ENCODE measurements at places on chromosomes 4 and X.

DNA sequence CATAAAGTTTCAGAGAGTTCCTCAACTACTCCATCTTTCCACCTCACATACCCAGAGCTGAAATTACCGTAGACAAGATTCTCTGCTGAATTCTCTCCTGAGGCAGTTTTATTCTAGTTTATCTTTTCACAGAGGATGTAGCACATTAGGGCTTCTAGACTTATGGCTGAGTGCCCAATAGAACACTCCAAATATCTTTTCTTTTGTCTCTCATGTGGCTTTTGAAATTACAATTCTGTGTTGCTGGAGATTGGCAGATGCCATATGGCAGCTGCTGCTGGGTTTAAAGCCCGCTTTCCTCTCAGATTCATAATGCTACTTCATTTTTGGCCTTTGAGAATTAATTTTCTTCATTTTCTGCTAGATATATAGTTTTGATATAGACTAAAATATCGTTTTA is 107.6 kb upstream of the BANK1 start:
- DNase-seq = no peak

DNA sequence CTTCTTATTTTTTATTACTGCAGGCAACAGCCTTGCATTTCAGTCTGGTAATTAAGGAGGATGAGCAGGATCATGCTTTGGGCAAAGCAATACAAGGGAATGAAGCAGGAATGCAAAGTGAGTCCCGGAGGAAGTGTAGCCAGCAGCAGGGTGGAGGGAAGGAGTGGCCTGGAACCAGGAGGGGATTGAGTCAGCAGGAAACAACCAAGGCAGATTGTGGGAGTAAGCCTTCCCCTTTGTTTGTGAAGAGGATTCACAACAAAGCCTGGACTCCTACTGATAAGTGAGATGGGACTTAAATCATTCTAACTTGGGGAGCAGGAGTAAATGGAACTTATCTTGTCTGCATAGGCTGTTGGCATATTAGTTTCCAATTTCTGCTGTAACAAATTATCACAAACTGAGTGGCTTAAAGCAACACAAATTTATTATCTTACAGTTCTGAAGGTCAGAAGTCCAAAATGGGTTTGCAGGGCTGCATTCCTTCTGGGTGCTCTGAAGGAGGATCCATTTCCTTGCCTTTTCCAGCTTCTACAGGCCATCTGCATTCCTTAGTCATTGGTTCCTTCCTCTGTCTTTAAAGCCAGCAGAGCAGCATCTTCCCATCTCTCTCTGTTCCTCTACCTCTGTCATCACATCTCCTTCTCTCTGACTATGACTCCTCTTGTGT is 93.2 kb upstream of the AP1S2 start:
- peak; percentile 75 for DNase-seq

- no peak for DNase-seq
These were observed 25.5 kb downstream of the MOB1B start for GRCh38 chr4:70927502-70928137.

DNA sequence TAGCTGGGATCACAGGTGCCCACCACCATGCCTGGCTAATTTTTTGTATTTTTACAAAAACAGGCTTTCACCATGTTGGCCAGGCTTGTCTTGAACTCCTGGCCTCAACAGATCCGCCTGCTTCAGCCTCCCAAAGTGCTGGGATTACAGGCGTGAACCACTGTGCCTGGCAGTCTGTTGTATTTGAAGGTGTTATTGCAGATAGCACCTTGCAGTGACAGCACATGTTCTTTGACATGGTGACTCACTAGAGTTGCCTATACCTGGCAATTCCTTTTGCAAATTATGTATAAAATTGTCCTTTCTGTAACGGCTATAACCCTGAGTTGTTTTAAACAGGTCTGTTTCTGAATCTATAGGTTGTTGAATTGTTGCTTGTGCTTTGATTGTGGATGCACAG is 7.9 kb downstream of the OGT start:
- no peak for DNase-seq

DNA sequence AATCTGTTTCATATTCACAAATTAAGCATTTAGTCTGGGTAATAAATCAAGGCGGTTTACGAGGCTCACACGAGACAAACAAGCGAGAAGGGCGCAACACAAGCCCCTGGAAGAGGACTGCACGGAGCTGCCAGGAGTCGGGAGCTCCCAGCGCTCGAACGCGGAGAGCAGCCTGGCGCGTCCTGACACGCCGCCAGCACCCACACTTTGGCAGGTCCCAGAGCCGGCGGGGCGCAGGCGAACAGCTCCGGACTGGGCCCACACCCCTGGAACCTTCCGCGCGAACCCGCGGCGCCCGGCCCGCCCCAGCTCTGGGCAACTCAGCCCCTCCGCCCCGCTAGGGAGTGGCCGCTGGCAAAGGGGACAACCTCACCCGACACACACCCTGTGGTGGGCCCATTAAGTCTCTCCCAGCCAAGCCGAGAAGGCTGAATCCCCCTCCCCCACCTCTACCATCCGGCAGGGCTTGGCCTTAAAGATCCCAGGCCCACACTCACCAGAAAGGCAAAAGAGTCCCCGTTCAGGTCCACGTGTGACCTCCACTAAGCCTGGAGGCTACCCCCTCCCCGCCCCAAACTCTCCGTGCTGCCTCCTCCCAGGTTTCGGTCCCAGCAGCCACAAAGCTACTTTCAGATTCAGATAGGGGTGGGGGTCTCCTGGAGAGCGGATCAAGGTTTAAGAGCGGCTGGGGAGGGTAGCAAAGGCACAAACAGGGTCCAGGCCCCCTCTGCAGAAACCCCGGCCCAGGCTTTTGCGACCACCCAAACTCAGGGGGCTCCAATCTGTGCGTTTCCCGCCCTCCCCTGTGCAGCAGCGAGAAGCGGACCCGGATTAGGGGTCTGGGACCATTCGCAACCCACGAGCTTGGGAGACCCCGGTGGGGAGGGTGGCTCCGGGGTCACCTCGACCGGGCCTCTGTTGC is 47.5 kb upstream of the BCOR start:
- DNase-seq = peak; percentile 27

DNA sequence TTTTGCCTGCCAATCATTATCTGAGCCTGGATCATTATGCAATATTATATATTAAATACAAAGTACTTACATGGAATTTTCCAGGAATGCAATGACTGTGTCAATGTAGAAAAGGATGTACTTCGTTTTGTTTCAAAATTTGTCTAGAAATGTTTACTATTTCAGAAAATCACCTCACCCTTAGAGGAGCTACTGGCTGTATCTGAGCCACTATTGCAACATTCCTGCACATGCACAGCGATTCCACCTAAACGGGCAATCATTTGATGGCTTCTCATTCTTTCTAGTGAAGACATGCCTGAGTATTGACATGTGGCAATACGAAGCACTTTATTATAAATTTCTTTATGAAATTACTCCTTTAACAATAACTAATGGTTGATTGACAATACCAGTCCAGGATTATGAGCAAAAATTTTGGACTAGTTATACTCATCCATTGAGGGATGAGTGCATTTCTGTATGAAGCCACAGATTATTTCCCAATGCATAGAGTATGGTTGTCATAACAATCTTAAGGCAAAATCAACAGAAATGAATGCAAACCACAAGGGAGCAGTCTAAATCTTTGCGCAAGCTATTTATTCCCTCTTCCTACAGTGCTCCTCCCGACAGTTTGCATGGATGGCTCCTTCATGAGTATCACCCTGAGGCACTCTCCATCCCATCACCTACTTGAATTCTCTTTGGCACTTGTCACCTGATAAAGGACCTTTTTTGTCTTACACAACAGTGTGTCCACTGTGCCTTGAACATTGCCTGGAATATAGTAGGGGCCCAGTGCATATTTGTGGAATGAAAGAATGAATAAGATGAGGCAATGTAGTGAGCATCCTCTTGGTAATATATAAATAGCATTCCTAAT is 35.8 kb upstream of the MMAA start:
- no peak for DNase-seq

- no peak for DNase-seq
These were observed 13.3 kb downstream of the PDZD4 start for GRCh38 chrX:153816831-153817690.

- no peak for DNase-seq
These were observed 118.4 kb downstream of the CPZ start for GRCh38 chr4:8710946-8711345.

DNA sequence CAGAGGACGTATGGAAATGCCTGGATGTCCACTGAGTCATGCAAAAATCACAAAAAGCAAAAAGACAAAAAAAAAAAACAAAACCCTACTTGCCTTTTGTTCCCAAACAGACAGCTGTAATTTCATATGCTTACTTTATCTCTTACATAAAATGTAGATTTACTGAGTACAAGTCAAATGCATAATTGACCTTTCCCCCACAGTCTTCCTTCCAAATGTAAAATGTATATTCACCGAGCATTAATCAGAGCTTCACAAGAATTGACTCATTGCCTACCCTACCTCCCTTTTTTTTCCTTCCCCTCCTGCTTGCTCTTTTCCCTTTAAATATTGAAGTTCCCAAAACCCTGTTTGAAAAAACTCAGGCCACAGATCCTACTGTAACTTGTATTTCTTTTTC is 32.5 kb upstream of the TMPRSS11B start:
- DNase-seq = no peak

GRCh38 chrX:9231491-9231890 is 197.6 kb upstream of the FAM9B start:
- peak; percentile 49 for DNase-seq

GRCh38 chr4:129043523-129043922 is 49.8 kb downstream of the SCLT1 start:
- peak; percentile 20 for DNase-seq

- no peak for DNase-seq
These were observed 86.2 kb downstream of the ABLIM2 start for GRCh38 chr4:8072235-8072968.

Data from EL (cell line).